ENCODE measurements at places on chromosomes 4 and X.

DNA sequence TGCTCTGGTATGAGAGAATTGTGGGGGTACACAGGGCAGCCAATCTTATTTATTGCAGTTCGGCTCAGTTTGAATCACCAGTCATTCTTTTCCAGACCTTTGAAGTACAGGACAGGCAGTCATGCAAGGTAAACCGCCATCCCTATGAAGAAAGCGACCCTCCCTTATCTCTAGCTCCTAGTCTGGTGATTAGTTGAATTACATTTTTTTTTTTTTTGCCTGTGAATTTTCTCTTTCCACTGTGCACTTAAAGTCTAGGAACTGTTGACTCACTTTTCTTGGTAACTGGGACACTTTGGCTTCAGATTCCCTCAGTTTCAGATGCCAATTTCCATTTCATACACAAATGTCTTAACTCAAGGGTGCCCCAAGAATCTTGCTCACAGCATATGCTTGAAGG lies 82.4 kb upstream of the FAM9C start:
- DNase-seq: no peak

- no peak for DNase-seq
These were observed 5.9 kb upstream of the HSD17B10 start for GRCh38 chrX:53440101-53440500.

DNA sequence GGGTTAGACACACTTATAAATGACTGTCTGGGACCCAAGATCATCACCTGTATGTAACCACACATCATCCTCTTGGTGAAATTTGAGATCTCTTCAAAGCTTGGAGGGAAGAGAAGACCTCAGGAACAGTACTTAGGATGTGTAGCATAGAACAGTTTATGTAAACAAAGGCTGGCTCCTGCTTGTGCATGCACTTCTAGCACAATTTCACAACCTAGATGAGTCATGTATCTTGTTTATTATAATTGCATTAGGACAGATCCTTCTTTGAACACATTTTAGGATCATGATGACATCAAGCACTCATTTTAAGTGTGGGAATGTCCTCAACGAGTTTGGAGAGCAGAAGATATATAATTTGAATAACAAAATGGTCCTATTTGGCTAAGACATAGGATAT lies 26.3 kb upstream of the ZMAT1 start:
- no peak for DNase-seq

DNA sequence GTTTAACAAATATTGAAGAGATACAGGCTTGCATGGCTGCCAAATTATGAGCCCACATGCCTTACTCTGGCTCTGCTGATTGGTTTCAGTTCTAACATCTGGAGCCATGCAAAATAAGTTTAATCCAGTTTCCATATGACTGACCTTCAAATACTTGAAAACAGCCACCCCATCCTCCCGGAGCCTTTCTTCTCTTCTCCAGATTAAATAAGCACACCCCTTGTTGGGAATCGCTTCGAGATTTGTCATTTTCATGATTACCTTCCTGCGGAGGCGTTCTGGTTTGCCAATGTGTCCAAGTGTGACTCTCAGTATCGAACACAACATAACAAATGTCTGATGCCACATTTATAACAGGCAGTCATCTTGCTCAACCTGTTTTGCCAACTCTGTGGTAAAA lies 101.6 kb upstream of the JADE1 start:
- DNase-seq: no peak

GRCh38 chr4:73676136-73676535 lies 55.9 kb upstream of the RASSF6 start:
- DNase-seq: no peak

DNA sequence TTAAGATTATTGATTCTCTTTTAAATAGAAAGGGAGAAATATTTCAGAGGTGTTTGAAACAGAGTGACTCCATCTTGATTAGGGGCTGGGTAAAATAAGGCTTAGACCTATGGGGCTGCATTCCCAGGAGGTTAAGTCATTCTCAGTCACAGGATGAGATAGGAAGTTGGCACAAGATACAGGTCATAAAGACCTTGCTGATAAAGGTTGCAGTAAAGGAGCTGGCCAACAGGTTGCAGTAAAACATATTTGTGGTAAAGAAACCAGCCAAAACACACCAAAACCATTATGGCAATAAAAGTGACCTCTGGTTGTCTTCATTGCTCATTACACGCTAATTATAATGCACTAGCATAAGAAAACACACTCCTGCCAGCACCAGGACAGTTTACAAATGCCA lies 165.0 kb downstream of the SPIN4 start:
- DNase-seq: no peak

GRCh38 chr4:40874901-40875300 lies 125.1 kb downstream of the NSUN7 start:
- DNase-seq: no peak

GRCh38 chr4:21476757-21477156 lies 471.8 kb downstream of the KCNIP4 start:
- DNase-seq: no peak

GRCh38 chr4:87120411-87121162 lies 99.8 kb downstream of the KLHL8 start:
- DNase-seq: no peak

Data from left forelimb (tissue), 1 donor.